ENCODE measurements at places on chromosomes 2 and 18. TPM values are rescaled to one million over a fixed set of nuclear protein-coding genes. Genes with fewer than 3 reads are reported as not detected.

Gene KLHL41
- 0.34 TPM for total RNA-seq

Gene IL18R1
- 1.4 TPM for total RNA-seq

- DNase-seq, result no peak
Observed at GRCh38 chr18:9156604-9157249, 20.1 kb downstream of the ANKRD12 start.

Gene CABYR
- total RNA-seq, result 3.1 TPM

GRCh38 chr2:48540237-48540935 lies 10.4 kb downstream of the STON1 start:
- no peak for DNase-seq
